ENCODE measurements at places on chromosomes 7 and 10. TPM values are rescaled to one million over a fixed set of nuclear protein-coding genes. Genes with fewer than 3 reads are reported as not detected.

The GAD2 gene
- not detected for polyA plus RNA-seq

The SGCE gene
- 31.9 TPM for polyA plus RNA-seq

The PTN gene
- not detected for polyA plus RNA-seq

The ZNF679 gene
- polyA plus RNA-seq, result not detected

The CCL24 gene
- polyA plus RNA-seq, result not detected

The LIPJ gene
- not detected for polyA plus RNA-seq

The CRPPA gene
- polyA plus RNA-seq, result 0.71 TPM

The GIMAP8 gene
- polyA plus RNA-seq, result 0.09 TPM

The PON2 gene
- polyA plus RNA-seq, result 5.1 TPM

The ZNF25 gene
- 4.7 TPM for polyA plus RNA-seq

The NUTM2B gene
- polyA plus RNA-seq, result not detected

DNA sequence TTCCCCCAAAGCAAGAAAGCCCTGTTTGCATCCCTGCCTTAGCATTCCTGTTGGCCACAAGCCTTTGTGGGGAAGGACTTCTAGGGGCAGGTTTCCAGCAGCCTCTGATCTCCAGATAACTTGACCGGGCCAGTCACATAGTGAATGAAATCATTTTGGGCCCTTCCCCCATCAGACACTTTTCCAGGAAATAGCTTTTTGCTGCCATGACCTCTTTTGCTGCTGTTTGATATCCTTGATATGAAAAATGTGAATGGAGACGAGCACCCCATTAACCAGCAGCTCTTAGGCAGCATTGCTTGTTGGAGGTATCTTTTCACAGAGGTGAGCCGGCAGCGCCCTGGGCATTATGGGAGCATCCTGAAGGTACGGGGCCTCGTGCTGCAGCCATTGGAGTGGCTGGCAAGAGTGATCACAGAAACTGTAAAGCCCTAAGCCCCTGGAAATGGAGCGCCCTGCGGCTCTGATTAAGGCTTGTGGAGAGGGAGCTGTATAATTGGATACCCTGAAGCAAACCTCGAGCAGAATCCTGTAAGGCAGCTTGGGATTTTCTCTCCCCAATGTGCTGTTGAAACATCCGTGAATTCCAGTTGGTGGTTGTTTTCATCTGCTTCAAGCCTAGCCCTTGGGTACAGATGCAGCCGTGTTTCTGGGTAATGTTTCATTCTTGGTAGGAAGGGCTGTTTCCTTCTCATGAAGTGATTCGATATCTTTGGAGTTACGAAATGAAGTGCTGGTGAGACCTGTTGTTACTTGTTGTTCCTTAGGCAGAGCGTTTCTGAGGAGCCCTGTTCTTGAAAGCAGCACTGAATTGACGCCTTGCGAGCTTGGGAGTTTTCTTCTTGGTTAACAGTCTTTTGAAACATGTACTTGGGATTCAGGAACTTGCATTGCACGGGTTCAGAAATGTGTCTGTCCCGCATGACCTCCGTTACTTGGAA, 179.0 kb downstream of the PTEN start:
- no peak for DNase-seq

DNA sequence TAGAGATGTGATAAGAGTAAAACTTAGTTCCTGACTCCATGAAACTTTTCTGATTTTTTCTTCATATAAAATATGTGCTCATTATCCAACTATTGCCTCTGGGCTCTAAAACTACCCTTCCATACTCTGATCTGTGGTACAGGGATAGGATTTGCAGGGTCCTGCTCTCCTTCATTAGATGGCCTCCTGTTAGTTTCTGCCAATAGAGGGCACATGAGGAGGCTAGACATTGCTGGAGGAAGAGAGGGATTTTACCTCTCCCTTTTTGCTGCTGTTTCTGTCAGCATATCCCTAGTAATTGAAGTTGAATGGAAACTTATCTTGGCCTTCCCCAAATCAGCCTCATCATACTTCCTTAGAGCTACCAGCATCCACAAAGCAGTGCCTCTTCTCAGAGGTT, 269.4 kb downstream of the NXPH1 start:
- no peak for DNase-seq

DNA sequence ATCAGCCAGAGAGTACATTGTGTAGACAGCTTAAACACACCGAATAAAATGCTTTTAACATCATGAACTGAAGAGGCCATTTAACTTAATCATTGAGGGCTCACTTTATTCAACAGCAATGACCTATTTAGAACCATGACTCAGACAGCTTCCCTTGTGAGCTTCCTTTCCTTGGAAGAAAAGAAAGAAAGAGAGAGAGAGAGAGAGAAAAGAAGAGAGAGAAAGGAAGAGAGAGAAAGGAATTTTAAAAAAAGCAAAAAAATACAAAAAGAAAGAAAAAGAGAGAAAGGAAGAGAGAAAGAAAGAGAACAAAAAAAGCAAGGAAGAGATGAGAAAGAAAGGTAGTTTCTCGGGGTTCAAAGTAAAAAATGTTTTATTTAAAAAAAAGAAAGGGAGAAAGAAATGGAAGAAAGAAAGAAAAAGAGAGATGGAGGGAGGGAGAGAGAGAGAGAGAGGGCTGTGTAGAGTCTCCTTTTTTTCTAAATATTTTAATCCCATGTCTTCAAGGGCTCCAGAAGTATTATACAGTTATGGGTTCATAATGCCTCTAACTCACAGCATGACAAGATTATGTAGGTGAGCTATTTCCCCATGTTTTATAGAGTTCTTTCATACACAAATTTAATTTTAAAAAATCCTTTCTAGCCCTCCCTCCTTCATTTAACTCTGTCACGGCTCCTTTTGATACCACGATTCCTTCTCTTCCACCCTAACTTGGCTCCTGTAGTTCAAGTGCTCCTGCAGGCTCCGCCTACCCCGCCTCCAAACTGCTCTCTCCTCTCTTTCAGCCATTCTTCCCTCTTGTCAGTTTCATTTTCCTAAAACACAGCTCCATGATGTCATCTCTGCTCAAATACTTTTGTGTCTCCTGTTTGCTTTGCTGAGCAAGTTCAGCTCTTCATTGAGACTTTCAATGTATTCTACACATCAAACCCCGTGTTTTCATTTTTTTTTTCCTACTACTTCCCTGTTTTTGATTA, 85.5 kb downstream of the PRTFDC1 start:
- DNase-seq, result no peak

DNA sequence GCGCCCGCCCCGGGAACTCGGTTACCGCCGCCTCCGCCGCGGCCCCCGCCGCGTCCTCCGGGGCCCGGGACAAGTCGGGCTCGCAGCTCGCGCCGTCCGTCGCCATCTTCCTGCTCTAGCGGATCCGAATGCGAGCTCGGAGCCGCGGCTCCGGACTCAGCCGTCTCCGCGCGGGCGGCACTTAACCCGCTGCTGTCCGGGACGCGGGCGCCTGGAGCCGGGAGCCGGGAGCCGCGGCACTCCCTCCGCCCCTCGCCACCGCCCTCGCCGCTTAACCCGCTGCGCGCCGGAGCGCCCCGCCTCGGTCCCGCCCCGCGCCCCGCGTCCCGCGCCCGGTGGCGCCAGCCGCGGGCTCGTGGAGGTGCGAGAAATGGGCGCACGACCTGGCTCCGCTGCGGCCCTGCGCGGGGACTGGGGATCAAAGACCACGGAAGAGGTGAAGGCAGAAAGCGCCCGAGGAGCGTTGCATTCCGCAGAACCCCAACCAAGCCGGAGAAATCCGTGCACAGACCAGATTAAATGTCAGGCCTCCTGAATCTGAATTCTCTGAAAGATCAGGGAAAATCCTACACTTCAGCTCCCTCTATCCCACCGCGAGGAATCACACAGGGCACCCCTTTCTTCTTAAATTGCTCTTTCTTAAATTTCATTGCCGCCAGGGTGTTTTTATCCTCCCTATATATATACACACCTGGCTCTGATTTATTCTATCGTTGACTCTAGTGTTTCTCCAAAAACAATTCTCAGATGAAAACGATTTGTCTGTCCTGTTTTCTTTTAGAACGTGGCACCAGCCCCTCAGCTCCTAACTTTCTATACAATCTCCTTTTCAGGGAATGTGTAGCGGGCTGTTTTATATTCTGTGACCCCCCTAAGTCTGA, at the start of gene CTTNBP2:
TSS of gene CTTNBP2 (minus strand) at position 132 of the 881 bp plus-strand sequence. CDS start at position 106, 26 bp downstream.
- DNase-seq, result no peak

GRCh38 chr7:28473571-28474281, 61.4 kb downstream of the CREB5 start:
- no peak for DNase-seq

GRCh38 chr10:122646511-122647382, 52.9 kb downstream of the C10orf120 start:
- DNase-seq, result no peak

GRCh38 chr10:30155401-30155800, 96.0 kb upstream of the JCAD start:
- DNase-seq, result no peak

DNA sequence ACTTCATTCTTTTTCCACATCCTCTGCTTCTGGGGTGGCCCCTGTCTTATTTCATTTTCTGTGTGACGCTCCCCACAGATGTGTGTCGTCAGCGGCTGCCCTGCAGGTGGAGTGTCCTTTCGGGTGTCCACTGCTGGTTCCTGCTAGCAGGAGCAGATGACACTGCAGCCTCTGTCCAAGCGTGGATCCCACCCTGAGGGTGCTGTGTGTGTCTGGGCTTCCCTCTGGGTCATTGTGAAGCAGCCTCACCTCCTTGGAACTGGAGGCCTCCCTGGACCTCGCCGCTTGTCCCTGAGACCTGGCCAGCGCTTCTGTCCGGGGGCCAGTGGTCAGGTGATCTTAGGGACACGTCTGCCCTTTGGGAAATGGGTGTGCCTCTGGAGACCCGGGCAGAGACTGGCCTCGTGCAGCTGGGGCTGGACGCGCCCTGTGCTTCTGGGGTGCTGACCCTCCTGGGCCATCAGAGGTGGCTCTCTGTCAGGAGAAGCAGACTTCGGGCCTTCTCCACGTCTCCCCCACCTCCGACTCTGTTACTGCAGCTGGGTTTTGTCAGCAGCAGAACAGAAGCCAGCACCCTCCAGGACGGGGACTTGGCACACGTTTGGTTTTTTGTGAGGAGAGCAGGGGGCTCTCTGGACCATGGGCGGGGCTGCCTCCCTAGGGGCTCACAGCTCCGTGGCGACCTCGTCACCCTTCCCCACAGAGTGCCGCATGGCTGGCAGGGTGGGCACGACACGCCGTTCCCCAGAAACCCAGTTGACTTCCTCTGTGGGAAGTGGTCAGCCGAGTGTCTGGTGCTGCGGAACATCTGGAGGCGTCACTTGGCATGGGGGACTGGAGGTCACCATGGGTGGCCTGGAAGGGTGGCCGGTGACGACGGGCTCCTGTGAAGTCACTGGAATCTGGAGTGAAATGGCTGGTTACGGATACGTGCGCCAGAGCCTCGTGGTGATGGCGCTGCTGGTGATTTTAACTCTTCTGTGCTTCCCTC, 48.4 kb downstream of the INPP5A start:
- no peak for DNase-seq

GRCh38 chr10:80504897-80505465, 32.7 kb upstream of the SH2D4B start:
- DNase-seq, result no peak

GRCh38 chr7:46649876-46650275, 728.8 kb upstream of the IGFBP3 start:
- no peak for DNase-seq

DNA sequence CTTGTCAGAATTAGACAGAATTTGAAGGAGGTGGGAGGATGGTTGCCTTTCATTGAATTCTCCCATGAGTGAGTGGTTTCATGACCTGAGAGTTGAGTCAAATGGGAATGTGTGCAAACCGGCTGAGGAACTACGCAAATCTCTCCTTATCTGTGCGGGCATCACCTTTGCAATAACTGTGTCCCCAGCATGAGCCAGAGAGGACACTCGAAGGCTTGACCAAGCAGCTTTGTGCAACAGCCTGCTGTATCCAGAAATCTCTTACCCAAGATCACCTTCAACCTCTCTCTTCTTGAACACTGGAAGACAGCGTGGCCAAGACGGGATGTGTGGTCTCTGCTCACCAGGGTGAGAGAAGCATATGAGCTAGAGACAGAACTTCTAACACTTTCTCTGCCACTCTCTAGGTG, 93.8 kb upstream of the IKZF1 start:
- no peak for DNase-seq

- no peak for DNase-seq
Observed at GRCh38 chr10:72812753-72813430, 80.6 kb upstream of the OIT3 start.

GRCh38 chr7:158375034-158375433, 212.6 kb downstream of the PTPRN2 start:
- DNase-seq, result no peak

DNA sequence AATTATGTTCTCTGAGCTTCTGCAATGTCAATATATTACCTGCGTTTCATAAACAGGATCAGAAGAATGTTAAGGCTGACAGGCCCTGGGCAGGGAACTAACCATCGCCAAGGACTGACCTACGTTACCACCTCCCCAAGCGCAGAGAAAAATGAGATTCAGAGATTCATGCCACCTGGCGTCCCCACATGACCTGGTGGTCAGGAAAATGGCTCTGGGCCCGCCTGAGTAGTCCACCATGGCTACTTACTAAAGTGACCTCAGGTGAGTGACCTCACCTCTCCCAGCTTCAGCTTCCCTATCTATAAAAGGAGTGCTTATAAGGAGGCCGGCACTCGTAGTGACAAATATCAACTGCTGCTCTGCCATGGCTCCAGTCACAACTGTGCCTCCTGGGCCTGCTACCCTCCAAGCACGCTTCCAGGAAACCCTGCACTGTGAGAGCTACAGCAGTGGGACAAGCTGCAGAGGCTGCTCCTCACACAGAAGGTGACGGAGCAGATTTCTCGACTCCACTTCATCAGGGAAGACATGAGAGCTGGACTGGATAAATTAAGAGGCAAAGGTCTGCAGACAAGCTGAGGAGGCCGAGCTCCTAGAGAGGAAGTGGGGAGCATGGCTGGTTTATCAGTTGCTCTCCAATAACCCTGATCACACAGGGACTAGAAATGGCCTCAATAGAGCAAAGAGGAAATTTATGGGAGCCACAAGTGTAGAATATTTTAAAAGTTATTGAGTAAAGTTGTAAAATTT, 103.0 kb downstream of the RNF216 start:
- no peak for DNase-seq

GRCh38 chr7:114652041-114652440, 237.4 kb downstream of the FOXP2 start:
- no peak for DNase-seq

- no peak for DNase-seq
Observed at GRCh38 chr10:27019827-27020226, 80.5 kb downstream of the ANKRD26 start.

- DNase-seq, result no peak
Observed at GRCh38 chr10:12916587-12916986, 84.9 kb downstream of the CCDC3 start.

GRCh38 chr7:137164251-137164650, 179.3 kb downstream of the PTN start:
- no peak for DNase-seq

- no peak for DNase-seq
Observed at GRCh38 chr10:70234668-70235447, 1.6 kb upstream of the PPA1 start.

DNA sequence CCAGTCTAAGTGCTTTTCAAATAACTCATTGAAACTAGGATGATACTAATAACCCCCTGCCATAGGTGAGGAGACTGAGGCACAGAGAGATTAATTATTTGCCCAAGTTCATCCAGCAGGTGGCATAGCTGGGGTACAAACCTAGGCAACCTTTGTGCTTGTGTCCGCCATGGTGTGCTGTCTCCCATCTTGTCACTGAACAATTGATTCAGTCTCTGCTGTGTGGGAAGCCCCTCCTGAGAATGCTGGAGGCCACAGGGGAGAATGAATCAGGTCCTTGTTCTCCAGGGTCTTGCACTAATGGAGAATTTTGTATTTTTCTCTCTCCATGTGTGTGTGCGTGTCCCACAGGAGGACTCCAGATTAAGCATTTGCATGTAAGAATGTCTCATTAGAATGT, 15.8 kb upstream of the TMEM236 start:
- DNase-seq, result no peak

GRCh38 chr7:36265680-36266079, 112.6 kb downstream of the EEPD1 start:
- no peak for DNase-seq

GRCh38 chr7:130112662-130113425, 42.5 kb downstream of the KLHDC10 start:
- DNase-seq, result no peak

All from naive B cell (primary cell).